CD4-positive, CD25-positive, alpha-beta regulatory T cell (primary cell): ENCODE measurements at places on chromosomes 3 and 15. TPM values are rescaled to one million over a fixed set of nuclear protein-coding genes. Genes with fewer than 3 reads are reported as not detected.

GRCh38 chr3:9168241-9168741 lies 81.2 kb downstream of the SRGAP3 start:
- peak overlapping the region; percentile 63 for H3K27ac ChIP-seq
- no peaks in the 10 kb centered on the region for H3K27me3 ChIP-seq
- peak overlapping the region; percentile 65 for H3K4me3 ChIP-seq

The PLSCR5 gene
- not detected for total RNA-seq

The TNK2 gene
- 139 TPM for total RNA-seq

- H3K4me3 ChIP-seq: no peak overlapping the region
- no peak for DNase-seq
- no peak overlapping the region for H3K27ac ChIP-seq
Observed at GRCh38 chr3:150960708-150961684, 11.5 kb downstream of the CLRN1 start.

The ZPLD1 gene
- total RNA-seq: not detected

The TMEM266 gene
- total RNA-seq: 0.25 TPM

GRCh38 chr15:91521548-91521947 lies 332.0 kb upstream of the SLCO3A1 start:
- H3K4me1 ChIP-seq: peaks cover 9% of the 10 kb centered on the region
- H3K36me3 ChIP-seq: no peaks in the 10 kb centered on the region
- no peak overlapping the region for H3K27ac ChIP-seq
- no peaks in the 10 kb centered on the region for H3K27me3 ChIP-seq
- DNase-seq: no peak

GRCh38 chr3:160395297-160395696 lies 3.7 kb downstream of the IFT80 start:
- peaks cover 24% of the 10 kb centered on the region for H3K4me1 ChIP-seq
- H3K27ac ChIP-seq: no peak overlapping the region
- DNase-seq: no peak
- H3K4me3 ChIP-seq: no peak overlapping the region
